ENCODE measurements at places on chromosomes 2 and 18.

DNA sequence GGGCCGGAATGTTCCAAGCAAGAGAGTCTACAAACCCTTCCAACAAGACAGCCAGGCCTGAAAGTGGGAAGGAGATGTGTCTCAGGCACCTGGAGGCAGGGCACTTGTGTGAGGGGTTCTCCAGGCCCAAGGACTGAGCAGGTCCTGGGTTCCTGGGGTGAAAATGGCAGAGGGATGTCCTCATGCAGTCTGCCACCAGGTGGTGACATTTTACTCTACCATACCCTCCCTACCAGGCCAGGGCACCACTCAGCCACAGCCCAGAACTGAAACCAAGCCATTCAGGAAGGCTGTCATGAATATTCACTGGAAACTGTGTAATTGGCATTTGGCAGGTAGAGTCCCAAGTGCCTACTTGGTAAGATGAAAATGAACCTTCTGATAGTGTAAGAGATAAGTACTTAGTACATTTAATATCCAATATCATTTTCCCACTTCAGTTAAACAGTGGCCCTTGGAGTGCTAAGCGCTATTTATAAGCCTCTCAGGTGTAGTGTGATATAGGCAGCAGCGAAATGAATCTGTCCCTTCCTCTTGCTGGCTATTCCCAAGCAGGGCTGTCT is 185.1 kb downstream of the MYO5B start:
- peak; percentile 46 for DNase-seq

- no peak for DNase-seq
Measured at GRCh38 chr2:189147361-189147760, 32.2 kb downstream of the COL5A2 start.

DNA sequence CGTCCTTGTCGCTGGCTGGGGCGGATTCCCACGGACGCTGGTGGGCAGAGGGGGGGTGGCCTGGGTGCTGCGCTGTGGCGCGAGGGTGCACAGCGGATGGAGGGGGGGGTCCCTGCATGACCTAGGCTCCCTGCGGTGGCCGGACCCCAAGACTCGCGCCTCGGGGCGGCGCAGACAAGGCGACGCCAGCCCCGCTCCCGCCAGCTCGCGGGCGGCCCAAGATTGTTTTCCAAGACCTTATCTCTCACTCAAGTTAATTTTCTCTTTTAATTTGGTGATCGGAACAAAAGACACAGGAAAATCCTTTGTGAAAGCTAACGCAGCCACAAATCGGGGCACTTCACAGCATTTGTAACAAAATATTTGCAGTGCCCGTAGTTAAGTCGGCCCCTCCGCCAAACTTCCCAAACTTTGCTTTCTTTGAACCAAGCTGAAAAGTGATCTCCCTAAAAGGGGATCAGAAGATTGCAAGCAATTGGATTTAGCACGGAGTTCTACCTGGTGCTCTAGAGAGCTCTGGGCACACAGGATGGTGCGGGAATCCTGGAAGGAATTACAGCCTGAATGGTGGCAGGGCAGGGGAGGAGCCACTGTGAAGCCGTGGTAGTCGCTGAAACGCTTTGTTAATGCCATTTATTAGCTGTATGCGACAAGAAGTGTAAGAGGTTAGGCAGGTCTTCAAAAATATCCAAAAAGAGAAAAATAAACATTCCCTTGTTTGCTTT is 4.8 kb upstream of the ID2 start:
- DNase-seq: no peak

- DNase-seq: peak; percentile 66
Measured at GRCh38 chr2:157438863-157439823, 4.7 kb downstream of the CYTIP start.

GRCh38 chr18:23122334-23123229 is 12.7 kb upstream of the CABLES1 start:
- DNase-seq: no peak

DNA sequence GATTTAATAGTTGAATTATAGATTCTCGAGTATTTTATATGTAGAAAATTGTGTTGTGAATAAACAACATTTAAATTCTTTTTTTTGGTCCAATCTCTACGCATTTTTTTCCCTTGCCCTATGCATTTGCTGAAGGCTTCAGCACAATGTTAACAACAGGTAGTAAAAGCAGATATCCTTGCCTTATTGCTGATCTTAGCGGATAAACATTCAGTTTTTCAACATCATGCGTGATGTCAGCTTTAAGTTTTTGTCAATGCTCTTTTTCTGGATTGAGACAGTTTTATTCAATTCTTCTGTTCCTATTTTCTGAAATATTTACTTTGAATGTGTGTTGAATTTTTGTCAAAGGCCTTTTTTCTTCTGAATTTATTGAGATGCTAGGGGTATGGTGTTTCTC is 11.6 kb upstream of the OR6B3 start:
- no peak for DNase-seq

DNA sequence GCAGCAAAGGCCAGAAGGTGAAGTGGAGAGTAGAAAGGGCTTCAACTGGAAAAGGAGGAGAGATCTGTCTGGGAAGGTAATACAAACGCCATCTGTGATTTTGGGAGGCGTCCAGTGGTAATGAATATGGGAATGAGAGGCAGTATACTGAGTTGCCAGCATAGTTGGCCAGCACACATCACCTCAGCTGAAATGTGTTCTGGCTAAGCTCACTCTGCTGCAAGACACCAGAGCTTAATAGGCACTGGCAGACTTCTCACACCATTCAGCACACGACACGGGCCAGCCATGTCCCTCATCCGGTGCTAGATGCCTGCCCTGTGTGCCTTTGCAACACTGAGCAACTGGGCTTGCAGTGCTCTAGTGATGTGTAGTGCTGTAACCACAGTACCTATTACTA is 277.1 kb downstream of the PIEZO2 start:
- no peak for DNase-seq

DNA sequence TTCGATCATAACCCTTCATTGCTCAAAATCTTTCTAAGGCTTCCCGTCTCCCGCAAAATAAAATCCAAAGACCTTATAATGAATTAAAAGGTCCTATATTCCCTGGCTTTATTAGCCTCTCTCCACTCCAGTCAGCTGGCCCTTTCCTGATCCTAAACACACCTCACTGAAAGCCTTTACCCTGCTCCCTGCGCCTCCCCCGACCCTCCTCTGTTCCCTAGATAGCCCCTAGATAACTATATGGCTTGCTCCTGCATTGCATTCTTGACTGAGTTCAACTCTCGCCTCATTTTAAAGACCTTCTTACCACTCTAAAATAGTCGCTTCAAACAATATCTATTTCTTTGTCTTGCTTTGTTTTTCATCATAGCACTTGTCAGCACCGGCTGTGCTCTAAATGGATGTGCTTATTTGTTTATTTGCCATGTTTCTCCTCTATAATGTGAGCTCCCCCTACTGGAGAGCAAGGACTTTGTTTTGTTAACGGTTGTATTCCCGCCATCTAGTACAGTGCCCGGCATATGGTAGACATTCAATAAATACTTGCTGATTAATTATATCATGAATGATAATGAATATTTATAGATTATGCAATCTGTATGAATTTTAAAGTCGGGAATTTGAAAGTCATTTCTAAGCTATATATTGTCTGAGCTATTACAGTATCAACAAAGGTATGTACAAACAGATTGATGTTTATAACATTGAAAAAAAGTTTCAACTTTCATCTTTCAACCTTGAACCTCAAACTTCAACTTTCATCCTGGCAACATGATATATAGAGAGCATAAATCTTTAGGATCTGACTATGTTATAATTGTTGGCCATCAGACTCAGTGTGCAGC is 32.4 kb upstream of the VIT start:
- no peak for DNase-seq

DNA sequence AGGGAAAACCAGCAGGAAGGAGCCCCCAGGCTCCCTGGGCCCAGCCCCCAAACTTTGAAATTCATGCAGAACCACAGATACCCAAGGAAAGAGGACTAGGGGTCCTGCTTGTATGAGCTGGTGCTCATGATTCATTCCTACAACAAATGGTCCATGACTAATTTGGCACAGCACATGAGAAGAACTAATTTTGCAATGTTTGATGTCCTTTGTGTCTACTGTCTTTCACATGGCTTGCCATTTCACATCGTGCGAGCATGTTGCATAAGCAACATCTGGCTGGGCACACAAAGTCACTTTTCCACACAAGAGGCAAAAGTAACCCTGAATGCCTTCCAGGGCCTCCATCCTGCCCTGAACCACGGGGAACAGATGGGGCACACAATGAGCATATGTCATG is 149.6 kb upstream of the APCDD1 start:
- no peak for DNase-seq

- no peak for DNase-seq
Measured at GRCh38 chr2:9768388-9768787, 74.9 kb upstream of the TAF1B start.

DNA sequence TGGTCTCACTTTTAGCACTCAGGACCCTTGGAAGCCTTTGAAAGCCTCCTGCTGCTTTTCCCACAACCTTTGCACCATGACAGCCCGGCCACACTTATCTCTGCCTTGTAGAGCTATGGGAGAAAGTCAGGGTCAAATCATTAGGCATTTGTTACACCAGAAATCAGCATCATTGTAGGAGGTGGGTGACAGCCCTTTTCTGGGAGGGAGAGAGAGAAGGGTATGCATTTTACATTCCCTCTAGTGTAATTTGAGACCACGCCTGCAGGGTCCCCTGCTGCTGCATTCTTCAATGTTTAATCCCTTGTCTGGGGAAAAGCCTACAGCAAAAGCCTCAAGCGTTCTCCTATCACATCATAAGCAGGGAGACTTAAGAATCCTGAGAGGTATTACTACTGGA is 766.8 kb upstream of the FAM98A start:
- DNase-seq: no peak

DNA sequence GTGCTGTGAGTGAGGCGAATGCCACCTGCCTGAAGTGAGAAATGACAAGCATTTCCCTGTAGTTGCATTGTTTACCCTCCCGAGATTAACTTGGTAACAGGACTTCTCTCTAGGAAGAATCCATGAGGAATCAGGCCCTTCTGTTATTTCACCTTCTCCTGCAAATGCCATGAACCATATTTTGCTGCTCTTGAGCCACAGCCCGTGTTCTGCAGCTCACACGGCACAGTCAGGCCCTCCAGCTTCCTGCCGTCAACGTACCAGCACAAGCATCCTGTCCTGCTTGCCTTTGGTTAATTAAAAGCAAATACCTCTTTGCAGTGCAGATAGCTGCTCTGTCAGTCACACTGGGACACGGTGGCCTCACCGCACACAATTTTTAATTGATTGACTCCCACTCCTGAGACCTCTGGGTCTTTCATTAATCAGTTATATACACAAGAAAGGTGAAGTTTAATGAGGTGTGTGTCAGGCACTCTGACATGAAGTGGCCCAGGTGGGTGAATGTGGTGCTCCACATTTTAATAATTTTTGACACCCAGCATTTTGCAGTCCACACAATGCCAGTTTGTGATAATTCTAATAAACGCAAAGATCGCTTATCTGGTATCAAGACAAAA is 95.3 kb upstream of the ASB18 start:
- no peak for DNase-seq

DNA sequence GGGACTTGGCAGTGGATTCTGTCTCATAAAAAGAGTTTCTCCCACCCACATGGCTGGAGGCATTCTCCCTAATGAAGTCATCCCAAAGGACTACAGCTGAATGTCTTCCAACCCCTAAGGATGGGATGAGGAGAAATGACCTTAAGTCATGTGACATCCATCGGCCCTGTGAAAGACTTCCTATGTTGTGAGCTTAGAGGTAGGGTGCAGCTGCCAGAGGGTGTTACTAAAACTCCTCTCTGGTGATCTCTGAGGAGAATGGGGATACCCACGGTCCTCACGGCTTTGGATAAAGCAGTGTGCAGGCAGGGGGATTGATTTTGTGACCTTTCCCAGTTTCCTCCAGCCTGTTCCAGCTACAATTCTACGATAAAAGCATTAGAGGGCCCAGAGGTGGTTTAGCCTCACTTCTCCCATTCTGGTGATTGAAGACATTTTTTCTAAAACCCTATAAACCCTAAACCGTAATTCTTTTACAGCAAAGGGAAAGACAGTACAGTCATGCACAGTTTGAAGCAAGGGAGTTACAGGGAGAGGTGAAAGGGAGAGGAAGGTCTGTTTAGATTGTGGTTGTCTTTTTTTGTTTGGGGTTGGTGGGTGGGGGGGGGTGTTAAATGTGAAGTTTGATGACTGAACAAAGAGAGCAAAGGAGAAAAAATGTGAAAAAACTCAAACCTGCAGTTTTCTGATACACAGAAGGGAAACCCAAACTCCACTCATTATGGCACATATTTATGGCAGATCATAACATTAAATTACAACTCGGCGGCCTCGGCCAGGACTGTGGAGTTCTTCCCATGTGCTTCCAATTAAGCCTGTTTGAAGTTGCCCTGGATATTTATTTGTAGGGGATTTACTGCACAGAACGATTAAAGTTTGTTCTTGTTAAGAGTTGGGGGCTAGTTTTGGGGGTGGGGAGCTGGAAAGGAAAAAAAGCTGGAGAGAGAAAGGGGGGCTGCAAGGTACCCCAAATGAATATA is 26.6 kb upstream of the SLC14A2 start:
- no peak for DNase-seq

GRCh38 chr18:27803957-27804356 is 373.0 kb downstream of the CDH2 start:
- no peak for DNase-seq

DNA sequence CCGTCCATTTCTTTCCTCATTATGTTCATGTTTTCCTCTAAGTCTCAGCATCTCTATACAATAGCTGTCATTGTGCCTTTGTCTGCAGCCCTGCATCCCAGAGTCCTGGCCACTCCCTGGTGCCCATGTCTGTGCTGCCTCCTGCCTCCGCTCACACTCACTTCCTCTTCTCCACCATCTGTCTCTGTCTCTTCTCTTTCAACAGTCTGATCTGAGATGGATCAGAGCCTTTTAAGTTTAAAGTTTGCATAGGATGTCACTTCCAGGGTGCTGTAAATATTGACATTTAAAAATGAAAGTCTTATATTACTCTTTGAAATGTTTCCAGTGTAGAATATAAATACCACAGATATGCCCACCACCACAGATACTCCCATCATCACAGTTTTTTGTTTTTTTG is 42.7 kb downstream of the UBE2F start:
- DNase-seq: no peak

- no peak for DNase-seq
Measured at GRCh38 chr2:80778704-80779103, 474.2 kb upstream of the LRRTM1 start.

GRCh38 chr2:10415048-10415447 is 33.1 kb downstream of the ODC1 start:
- no peak for DNase-seq

- no peak for DNase-seq
Measured at GRCh38 chr2:89767572-89768435, 1076.3 kb downstream of the RPIA start.

DNA sequence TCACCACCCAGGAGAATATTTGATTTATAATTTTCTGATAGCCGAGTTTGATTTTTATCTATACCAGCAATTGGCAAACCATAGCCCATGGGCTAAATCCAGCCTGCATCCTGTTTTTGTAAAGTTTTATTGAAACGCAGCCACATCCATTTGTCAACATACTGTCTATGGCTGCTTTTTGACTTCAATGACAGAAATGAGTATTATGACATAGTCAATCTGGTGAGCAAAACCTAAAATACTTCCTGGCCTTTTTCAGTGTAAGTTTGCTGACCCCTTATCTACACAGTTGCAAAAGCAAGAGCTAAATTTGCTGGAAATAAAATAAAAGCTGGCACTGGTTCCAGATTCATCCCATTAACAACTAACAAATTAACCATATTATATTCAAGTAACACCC is 79.8 kb upstream of the SLC25A52 start:
- DNase-seq: no peak

Measured in CD4-positive, alpha-beta T cell treated with Interleukin-4 for 1 hour (primary cell).